ENCODE measurements at places on chromosomes 13 and 19.

GRCh38 chr13:95209109-95209508 is 92.1 kb downstream of the ABCC4 start:
- no peak for DNase-seq

GRCh38 chr13:112953591-112954487 is 15.2 kb upstream of the MCF2L start:
- DNase-seq = no peak

DNA sequence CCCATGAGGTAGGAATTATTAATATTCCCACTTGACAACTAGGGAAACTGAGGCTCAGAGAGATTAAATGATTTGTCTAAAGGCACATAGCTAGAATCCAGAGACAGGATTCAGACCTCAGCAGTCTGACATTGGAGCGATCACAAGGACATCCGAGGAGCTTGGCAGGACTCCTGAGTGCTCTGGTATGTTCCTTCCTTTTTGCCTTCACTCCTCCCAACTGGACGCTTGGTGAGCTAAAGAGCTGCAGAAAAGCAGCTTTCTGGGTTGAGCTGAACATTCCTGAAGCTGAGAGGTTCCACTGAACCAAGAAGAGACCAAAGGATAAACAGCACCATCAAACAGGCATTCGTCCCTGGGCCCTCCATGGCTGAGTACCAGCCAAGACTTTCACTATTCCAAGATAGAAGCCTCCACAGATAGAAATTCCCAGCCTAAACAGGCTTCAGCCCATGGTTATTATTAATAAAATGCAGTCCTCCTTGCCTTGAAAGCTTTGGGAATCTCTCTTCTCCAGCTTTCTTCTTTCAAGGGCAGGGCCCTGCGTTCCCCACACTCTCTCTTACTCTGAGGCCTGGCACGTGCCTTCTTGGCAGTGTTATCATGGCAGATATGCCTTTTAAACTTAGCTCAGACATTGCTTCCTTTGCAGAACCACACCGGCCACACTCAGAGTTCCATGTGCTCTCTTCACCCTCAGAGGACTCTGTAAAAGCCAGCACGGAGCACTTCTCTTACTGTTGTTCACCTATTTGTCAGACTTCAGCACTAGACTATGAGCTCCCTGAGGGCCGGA is 97.1 kb downstream of the CYSLTR2 start:
- no peak for DNase-seq

DNA sequence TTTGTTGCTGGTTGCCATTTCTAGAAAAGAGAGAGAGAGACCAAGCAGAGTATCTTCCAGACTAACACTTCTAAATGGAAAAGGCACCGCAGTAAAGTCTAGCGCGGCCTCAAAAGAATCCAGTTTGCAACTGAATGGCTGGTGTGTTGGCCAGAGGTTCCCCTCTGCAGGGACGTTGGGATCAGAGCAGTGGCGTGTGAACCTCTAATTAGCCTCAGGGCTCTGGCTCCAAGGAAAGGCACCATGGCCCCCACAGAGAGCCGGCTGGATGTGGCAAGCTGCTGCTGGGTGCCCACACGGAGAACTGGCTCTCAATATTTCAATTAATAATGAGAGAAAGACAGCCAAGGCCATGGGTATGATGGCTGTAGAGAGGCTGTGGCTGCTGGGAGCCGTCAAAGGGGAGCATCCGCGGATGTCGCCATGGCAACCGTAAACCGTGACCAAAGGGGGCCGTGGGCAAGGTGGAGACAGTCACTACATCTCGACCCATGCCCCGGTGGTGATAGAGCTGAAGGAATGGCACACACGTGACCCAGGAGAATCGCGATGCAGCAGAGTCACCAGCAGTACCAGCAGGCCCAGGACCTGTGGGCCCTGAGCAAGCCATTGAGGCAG is 9.5 kb downstream of the VSTM2B start:
- no peak for DNase-seq

DNA sequence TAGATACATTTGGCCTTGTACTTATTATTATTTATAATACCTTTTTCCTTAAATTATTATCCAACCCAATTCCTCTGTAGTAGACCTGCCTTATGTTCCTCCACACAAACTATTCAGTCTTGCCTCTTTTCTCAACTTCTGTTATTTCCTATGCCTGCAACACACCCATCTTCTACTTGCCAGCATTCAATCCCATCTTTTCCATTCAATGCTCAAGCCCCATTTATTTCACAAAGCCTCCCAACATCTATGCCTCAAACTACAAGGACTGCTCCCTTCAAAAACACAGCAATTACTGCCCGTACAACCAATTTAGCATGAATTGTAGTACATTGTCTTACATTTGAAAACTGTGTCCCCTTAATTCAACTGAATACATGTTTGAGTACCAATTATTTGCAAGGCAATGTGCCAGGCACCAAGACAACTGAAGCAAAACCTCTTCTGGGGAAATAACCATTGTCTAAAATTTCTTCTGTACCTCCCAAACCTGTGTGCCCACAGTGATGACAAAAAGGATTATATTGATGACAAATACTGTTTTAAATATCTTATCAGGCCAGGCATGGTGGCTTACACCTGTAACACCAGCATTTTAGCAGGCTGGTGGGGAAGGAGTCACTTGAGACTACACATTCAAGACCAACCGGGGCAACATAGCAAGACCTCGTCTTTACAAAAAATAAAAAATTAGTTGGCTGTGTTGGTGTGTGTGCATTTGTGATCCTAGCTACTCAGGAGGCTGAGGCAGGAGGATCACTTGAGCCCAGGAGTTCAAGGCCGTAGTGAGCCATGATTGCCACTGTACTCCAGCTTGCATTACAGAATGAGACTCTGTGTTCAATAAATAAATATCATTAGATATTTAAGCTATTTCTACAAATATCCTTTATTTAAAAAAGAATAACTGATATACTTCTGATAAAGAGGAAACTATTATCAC is 35.1 kb downstream of the ELF1 start:
- no peak for DNase-seq

DNA sequence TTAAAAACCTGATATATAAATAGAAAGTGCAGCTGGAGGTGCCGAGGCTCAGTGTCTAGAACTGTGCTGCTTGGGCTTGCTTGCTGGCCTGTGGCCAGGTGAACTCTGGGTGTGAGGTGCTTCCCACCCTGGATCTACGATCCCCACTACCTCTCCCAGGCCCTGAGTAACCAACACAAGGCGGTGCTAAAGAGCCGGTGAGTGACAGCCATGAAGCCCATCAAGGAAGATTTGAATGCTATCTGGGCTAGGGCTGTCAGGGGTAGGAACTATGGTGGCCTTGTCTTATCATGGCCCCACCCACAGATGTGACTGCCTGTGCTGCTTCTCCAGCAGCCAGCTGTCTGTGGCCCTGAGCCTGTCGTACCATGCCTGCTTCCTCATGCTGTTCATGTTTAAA is 25.6 kb upstream of the ZNF91 start:
- DNase-seq = no peak

DNA sequence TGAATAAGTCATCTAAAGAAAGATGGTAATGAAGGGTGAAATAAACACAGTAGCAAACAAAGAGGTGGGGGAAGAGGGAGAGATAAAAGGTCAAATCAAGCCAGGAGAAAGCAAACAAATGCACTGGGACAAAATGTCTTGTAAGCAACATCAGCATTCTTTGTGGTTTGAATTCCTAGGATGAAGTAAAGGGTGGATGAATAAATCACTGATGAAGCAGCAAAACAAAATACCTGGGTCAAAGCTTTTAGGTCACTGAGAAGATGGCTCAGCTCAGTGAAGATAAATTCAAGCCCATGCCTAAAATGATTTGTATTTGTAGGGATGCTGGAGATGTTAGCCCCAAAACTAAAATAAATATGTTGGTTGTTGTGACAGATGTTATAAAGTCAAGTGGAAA is 86.5 kb upstream of the FBXL3 start:
- no peak for DNase-seq

- no peak for DNase-seq
Observed at GRCh38 chr13:73505376-73505890, 446.6 kb downstream of the KLF5 start.

DNA sequence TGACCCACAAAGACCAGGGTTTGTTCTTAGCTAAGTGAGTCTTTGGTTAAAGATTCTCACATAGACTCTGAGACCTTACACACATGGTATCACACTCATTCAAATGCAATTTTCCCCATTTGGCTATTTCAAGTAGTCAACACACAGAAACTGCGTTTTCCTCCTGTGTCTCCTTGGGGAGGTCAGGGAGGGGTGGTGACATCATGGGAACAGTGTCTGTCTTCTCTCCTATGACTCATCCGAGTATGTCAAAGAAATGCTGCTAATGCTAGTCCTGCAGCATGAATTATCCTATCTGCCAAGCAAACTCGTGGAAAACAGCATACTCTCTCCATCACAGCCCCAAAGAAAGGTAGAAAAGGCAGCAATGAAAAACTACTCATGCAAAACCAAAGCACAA is 100.2 kb downstream of the ENOX1 start:
- peak; percentile 69 for DNase-seq

DNA sequence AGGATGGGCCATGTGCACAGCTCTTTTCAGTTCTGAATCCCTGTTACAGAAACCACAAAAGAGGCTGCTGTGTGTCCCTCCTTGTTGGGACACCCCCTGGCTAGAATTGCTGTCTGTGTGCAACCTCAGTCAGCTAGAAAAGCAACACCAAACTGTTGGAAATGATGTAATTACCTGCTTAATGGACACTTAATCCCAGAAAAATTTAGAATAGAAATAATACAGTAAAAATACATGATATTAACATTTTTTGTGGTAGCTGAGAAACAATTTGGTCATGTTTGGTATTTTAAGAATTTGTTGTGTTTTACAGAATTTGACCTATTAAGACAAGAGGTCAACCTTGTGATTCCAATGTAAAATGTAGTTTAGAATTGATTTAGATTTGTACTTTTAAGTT is 46.8 kb downstream of the FAM124A start:
- no peak for DNase-seq

- no peak for DNase-seq
Observed at GRCh38 chr13:99287551-99287950, 19.6 kb downstream of the GPR183 start.

DNA sequence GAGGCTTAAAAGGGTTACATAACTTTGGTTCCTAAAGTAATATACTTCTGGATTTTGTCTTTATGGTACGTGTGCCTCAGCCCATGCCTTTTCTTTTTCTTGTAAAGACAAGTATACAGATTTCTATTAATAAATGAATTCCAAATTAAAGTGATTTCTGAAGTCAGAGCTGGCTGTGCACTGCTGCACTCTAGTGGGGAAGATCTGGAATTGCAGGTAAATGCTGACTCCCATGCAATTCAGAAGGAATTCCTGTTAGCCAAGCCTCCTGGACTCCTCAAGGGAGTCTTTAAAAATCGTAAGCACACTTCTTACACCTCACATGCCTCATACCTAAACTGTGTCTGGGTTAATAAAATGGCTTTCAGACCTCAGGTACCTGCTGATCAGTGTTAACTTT is 118.4 kb upstream of the SLC7A1 start:
- DNase-seq = no peak

DNA sequence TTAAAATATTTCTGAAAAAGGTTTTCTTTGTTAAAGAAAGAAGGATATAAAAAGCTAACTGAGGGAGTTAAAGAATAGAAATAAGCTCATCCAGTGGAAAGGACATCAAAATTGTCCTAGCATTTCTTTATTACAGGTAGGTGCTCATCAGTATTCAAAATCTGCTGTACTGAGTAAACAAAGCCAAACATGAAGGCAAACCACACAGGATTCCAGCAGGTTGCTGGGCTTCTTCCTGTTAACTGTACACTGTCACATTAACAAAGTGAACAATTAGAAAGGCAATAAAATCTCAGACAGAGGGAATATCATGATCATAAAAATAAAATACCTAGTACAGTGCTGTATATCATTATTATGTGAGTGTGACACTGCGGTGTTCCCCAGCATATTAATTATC is 1541.0 kb downstream of the SLITRK5 start:
- no peak for DNase-seq

GRCh38 chr19:3346677-3347353 is 19.6 kb upstream of the NFIC start:
- DNase-seq = no peak

DNA sequence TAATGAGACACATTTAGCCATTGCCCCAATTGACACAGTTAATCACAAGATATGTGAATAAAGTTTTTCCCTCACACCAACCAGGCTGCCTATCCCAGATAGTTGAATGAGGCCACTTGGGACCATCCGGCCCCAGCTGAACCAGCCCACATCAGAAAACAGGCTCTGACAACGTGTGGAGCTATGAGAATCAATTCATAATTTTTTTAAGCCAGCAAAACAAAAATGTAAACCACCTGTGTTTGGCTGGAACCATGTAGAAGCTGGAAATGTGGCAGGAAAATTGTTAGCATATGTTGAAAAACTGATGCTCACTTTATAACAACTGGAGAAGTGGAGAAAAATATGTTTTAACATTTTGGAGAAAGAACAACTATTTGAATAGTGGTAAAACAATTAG is 1161.3 kb downstream of the SLITRK1 start:
- DNase-seq = no peak

DNA sequence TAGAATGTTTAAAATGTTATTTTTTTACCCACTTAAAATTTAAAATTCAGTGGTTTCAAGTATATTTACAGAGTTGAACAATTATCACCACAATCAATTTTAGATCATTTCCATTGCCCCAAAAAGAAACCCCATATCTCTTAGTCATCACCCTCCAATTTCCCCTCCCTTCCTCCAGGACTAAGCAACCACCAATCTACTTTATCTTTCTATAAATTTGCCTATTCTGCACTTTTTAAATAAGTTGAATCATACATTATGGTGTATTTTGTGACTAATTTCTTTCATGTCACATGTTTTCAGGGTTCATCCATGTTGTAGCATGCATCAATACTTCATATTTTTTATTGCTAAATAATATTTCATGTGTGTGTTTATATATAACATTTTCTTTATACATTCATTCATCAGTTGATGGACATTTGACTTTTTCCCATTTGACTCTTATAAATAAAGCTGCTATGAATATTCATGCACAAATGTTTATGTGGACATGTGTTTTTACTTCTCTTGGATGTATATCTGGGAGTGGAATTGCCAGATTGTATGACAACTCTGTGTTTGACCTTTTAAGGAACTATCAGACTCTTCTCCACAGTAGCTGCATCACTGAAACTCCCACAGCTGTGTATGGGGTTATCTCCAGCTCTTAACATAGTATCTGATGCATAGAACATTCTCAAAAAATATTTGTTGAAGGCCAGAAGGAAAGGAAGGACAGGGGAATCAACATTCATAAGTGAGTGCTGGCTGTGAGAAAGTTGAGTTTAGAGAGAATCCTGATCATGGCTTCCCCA is 107.8 kb upstream of the OXGR1 start:
- no peak for DNase-seq

DNA sequence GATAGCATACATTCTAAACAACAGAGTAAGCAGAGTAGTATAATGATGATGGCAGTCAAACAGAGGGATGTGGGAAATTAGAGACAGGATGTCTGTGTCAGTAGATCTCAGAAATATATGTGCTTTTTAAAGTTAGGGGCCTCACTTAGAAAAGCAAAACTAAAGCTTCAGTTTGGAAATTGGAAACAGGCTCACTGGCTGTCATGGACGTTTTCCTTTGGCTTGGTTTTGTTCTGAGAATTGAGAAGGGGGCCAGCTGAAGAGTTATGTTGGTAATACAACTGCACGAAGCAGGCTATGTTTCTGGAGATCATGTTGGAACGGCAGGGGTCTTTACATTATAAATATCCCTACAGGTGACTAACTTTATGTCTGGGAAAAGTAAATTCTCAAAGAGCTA is 261.3 kb downstream of the LMO7 start:
- no peak for DNase-seq

Measured in BE2C (cell line).